WTC11 (cell line): ENCODE measurements at places on chromosomes 13 and 19.

DNA sequence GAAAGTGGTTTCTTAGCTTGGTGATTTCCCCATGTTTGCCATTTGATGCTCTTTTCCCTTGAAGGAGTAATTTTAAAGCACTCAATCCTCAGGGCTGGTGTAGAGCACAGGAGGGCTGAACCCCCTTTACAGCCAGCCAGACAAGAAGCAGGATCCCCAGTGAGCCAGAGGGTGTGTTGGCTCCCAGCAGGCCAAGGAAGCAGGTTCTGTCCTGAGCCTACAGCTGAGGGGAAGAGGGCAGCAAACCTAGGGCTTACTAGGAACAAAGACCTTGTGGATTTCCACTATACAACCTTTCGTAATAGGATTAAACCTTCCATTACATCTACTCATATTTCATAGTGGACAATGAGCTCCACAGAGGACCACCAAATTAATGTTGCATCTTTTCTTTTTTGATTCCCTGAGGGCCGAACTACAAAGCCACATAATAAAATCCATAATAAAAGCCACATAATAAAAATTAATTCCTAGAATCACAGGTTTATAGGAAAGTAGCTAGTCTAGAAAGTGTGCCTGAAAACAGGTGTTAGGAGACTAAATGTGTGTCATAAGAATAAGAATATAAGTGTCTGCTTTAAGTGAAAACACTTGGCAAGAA is 300.2 kb downstream of the DCLK1 start:
- DNase-seq, result no peak

DNA sequence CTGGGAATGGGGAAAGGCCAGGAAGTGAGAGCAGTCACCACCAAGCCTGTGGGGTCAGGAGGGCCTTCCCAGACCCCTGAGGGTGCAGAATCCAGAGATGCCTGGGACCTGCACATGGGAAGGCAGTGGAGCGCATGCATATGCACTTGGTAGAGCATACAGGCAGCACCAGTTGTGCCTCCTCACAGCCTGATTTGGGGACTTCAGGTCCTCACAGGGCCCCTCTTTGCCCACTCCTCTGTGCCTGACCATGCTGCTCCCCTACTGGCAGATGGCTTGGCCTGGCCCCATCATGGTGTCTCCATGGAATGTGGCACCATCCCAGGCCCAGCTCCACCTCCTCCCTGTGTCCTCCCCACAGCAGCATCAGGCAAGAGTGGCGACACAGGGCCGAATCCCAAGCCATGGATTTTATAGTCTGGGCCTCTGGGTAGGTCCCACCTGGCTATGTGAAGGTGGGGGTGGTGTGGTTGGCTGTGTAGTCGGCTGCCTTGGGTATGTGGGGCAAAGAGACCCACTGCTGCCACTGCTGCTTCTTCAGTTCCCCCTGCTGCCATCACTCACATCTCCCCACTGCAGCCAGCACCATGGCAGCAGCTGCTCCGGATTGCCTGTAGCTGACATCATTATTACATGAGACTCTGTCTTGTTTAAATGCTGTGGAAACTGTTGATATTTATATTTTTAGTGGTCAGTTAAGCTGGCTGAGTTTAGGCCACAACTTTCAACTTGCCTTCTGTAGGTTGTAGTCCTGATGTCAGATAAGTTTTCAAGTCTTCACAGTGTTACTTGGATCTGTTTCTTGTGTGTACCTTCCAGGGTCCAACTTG is 247.0 kb downstream of the GPC6 start:
- no peak for DNase-seq

- DNase-seq, result no peak
Observed at GRCh38 chr19:10797078-10797477, 38.9 kb downstream of the TMED1 start.

DNA sequence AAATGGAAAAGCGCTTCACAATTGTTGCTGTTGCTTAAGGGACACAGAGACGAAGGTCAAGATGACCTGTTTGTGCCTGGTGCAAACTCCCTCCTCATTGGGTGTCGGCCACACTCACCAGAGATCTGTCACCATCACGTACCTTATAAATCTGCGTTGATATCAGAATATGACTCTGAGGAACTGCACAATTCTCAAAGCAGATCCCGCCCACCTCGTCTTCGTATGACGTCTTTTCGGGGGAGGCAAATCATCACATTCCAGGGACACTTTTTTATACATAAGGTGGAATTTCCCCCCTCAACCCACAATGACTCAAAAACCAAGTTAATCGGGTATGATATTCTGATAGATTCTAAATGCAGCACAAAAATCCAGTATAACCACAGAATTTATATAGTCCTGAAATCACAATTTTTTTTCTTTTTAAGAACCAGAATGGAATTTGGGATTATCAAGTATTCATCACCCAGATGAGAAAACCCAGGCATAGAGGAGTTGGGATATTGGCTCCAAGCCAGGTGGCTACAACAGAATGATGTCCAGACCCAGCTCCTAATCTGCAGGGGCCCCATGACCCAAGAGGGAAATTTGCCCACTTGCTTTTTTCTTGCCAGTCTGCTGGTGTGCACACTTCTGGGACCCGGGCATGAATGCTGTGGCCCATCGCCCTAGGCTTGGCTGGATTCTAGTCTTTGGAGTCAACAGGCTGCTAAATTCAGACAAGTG is 50.6 kb upstream of the MTIF3 start:
- no peak for DNase-seq

DNA sequence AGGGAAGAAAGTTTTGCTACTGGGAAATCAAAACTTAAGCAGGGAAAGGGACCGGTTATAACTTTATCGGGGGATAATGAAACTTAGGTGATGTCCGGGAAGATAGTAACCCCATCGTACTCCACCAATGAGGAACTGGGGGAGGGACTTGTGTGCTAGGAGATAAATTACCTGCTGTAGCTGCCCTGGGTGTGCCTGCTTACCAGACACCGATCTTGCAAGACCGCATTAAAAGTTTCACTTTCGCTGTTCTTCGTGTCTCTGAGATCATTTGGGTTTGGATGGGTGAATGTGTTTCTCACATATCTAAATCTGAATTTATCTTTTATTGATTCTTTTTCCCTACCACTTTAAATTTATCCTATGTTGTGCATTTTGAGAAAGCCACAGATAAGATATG is 381.4 kb downstream of the SLITRK6 start:
- DNase-seq, result no peak

- DNase-seq, result no peak
Observed at GRCh38 chr19:50300814-50301606, 28.2 kb downstream of the KCNC3 start.
